ENCODE measurements at places on chromosomes 6 and 20.

- no peak for DNase-seq
These were observed 152.3 kb upstream of the JAG1 start for GRCh38 chr20:10826111-10826510.

DNA sequence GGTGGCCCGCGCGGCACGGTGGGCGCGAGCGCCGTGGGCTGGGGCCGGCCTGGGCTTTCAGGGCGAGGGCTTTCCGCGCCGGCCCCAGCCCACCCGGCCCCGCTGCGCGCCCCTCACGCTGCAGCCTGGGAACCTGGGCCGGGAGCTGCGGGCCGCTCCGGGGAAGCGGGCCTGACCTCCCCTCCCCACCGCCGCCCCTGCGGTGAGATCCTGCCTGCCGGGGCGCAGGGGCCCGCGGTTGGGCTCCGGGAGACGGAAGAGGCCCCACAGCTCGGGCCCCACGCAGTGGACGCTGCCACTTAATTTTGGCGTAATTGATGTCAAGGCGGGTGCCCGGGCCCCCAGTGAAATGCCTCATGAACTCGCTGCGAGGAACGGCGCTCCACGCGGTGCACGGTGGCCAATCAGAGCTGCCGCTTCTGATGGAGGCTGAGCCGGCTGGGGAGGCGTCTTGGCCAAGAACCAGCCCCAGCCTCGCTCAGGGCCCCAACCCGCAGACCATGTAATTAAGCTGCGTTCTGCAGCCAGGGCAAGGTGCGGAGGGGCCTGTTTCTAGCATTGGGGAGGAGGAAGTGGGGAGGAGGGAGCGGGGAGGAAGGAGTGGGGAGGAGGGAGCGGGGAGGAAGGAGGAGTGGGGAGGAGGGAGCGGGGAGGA lies 96.1 kb upstream of the BHLHE23 start:
- peak; percentile 67 for DNase-seq

- no peak for DNase-seq
These were observed 102.9 kb downstream of the CDH4 start for GRCh38 chr20:61354901-61355495.

DNA sequence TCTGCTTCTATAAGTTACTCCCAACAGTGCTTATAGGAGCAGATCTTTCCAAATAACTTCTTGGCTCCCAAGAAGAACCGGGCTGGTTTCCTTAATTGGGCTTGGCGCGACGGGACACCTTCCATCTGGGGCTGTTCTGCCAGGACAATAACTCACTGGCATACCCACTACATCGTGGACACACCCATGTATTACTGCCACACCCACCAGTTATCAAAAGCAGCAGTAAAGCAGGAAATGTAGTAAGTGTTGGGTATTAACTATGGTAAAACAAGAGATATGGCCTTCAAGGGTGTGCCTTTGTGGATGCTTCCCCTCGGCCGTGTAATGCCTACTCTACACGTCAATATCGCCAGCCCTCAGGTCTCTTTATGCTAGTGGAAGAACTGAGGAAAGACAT lies 24.7 kb downstream of the CNKSR3 start:
- DNase-seq, result no peak

DNA sequence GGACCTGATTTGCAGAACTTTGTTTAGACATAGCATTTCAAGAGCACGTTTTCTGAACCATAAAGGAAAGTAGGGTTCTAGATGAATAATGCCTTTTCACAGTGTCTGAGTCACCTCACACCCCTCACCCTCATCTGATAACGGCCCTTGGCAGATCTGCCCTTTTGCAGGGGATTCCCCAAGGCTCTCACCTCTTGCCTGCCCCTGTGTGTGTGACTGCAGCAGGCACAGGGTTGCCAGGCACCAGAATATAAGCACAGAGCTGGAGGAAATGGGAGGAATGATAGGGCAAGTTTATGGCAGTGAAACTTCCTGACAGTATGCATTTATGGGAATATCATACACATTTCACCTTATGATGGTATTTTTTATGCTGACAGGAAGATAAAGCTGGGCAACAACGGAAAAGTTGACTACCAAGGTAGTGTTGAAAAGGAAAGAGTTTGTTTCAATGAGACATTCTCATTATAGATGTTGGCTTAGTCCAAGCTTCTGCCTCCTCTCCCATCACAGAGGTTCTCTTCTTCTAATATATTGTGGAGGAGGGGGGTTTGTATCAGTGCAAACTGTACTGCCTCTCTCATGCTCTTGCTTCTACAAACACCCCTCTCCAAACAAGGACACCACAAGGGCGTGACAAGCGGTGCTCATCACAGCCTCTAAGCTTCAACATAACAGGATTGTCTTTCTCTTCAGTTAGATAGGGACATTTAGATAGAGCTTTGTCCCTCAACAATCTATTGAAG lies 101.5 kb upstream of the BACH2 start:
- peak; percentile 76 for DNase-seq

DNA sequence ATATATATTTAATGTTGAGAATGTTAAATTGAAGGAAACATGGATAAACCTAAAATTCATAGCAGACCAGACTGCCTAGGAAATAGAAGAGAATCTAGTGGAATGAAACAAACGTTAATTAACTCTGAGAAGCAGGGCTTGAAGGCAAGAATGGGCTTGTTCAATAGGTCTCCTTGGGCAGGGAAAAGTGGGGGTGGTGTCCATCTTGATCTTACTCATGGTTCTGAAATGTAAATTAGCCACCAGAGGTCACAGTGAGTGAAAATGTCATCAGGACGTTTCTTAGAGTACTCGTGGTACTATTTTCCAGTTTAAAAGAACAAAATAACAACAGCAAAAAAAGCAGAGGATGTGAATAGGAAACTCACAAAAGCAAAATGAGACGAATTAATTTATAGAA lies 66.8 kb upstream of the BTBD3 start:
- no peak for DNase-seq

DNA sequence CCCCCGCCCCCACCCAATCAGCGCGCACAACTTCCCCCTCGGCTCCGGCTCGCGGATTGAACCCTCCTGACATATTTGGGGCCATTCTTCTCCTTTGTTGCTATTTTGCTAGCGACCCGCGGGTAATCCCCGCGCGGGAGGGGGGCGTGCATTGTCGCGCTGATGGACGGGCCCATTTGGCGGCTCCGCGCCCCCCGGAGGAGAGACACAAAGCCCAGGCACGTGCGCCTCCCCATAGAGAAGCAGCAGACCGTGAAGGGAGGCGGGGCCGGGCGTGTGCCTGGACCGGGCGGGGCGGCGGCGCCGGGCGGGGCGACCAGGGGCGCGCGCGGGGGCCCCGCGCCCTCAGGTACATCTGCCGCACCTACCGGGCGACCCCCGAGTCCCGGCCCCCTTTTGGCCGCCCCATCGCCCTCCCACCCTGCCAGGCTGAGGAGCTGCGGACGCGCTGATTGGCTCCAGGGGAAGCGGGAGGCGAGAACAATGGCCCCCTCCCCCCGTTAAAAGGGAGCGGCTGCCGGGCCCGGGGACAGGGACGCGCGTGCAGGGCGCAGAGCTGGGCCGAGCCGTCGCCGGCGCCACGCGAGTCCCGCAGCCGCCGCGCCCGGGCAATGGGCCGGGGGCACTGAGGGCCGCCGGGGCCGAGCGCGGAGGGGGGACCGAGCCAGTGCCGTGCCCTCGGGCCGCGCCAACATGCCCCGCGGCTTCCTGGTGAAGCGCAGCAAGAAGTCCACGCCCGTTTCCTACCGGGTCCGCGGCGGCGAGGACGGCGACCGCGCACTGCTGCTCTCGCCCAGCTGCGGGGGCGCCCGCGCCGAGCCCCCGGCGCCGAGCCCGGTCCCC lies at the start of gene INSM1:
INSM1 (plus strand) TSS at position 530 of the 843 bp plus-strand sequence; CDS start at position 694, 164 bp downstream.
- DNase-seq, result no peak

DNA sequence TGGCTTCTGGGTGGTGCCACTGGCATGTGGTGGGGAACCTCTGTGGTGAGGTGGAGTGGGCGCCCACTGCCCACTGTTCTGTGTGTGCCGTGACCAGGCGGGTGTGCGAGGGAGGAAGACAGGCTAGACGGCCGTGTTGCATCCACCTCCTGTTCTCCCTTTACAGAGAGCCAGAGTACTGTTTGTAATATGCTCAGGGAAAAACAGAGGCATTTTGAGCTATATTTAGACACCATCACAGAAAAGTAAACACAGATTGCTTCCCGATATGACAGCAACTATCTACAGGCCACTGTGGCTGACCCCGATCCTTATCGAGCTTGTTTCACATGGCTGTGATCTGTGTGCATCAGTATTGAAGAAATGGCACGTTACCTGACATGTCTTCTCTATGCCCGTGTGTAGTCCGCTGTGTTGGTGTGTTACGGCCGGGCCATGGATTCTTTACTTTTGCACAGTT lies 45.6 kb downstream of the ARID1B start:
- no peak for DNase-seq

GRCh38 chr20:47487175-47487917 lies 14.3 kb upstream of the NCOA3 start:
- DNase-seq, result peak; percentile 21

GRCh38 chr20:36785308-36785707 lies 11.7 kb upstream of the DSN1 start:
- no peak for DNase-seq

GRCh38 chr20:46767127-46767761 lies 57.8 kb downstream of the SLC2A10 start:
- DNase-seq, result no peak

DNA sequence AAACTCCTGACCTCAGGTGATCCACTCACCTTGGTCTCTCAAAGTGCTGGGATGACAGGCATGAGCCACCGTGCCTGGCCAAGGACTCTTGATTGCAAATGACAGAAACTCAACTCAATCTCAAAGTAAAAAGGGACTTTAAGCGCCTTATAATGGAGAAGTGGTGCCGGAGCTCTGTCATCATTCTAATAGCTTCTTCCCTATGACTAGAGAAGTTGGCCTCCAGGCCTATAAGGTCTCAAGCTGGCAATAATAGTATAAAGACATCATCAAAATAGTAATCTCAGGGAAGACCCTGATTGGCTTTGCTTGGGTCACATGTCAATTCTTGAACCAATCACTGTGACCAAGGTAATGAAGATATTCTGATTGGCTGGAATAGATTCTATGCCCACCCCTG lies 8.5 kb upstream of the KIAA1755 start:
- no peak for DNase-seq

- no peak for DNase-seq
These were observed 5.5 kb upstream of the ABCF1 start for GRCh38 chr6:30565772-30566171.

DNA sequence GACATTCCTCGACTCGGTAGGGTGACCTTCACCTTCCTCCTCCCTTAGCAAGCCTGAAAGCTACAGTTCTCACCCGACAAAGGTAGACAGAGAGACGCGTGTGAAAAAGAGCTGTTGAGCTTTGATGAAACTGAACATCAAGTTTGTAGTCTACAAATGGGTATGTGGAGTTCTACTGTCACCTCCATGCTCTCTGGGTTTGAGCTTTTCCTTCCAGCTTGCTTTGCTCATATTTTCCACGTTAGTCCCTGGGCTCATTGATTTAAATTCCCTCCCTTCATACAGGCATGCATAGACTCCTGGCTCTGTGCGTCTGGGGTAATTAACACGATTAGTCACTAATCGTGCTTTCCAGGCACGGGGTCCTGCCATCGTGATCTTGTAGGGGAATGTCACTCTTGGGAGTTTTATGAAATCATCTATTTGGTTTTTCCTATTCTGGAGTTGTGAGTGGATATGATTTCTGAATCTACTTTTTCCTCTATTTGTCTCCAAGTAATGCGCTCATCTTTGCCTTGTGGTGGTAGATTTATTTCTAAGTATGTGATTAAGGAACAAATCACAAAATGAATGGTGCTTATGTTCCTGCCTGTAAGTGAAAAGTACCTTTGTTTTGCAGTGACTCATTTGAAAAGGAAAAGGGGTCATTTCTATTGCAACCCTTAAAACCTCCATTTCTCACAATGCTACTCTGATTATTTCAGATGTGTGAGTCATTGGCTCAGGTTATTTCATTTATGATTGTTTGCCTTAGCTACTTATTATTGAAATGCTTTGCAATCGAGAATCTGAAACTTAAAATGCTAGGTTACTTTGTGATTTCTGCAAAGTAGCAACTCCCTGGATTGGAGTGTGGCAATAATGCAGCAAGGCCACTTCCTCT lies 154.6 kb downstream of the ZDHHC14 start:
- peak; percentile 90 for DNase-seq

- no peak for DNase-seq
These were observed 218.2 kb upstream of the RNF24 start for GRCh38 chr20:4233520-4233919.

- no peak for DNase-seq
These were observed 22.9 kb upstream of the DDR1 start for GRCh38 chr6:30861257-30862048.

DNA sequence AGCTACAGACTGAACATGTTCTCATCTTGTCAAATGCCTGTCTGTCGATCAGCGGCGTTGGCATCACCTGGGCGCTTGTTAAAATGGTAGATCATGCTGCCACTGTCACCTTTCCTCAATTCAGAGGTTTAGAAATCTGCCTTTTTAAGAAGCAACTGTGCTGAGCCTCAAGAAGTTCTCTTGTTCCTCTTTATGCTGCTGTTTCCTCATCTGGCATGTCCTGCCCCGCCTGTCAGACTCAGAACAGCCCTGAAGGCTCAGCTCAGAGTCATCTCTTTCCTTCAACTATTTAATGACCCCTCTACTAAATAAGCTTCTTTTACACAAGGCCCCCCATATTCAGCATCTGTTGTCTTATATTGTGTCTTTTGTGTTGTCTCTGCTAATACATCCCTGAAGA lies 368.2 kb downstream of the EPM2A start:
- DNase-seq, result no peak

- DNase-seq, result no peak
These were observed 53.5 kb downstream of the BCAS4 start for GRCh38 chr20:50848341-50848808.

- DNase-seq, result no peak
These were observed 73.3 kb downstream of the KLHL32 start for GRCh38 chr6:96997788-96998187.

- no peak for DNase-seq
These were observed 29.3 kb upstream of the SSTR4 start for GRCh38 chr20:23005776-23006175.

DNA sequence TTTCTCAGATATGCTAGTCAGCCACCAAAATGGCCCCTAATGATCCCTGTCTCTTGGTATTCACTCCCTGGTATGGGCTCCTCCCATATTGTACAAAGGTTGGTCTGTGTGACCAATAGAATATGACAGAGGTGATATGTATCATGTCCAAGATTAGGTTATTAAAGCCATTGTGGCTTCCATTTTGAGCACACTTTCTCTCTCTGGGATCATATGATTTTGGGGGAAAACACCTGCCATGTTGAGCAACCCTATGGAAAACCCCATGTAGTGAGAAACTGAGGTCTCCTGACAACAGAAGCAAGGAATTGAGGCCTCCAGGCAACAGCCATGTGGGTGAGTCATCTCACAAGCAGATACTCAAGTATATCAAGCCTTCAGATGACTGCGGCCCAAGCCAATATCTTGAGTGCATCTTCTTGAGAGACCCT lies 7.1 kb upstream of the ZNF318 start:
- no peak for DNase-seq

All from T-helper 1 cell (primary cell).